ENCODE measurements at places on chromosomes 16 and 17. TPM values are rescaled to one million over a fixed set of nuclear protein-coding genes. Genes with fewer than 3 reads are reported as not detected.
A peak's percentile ranks its signal among the peaks of the same experiment; 100 is the strongest.

GRCh38 chr17:72725433-72726068, 366.9 kb downstream of the SLC39A11 start:
- DNase-seq: peak; percentile 32

DNA sequence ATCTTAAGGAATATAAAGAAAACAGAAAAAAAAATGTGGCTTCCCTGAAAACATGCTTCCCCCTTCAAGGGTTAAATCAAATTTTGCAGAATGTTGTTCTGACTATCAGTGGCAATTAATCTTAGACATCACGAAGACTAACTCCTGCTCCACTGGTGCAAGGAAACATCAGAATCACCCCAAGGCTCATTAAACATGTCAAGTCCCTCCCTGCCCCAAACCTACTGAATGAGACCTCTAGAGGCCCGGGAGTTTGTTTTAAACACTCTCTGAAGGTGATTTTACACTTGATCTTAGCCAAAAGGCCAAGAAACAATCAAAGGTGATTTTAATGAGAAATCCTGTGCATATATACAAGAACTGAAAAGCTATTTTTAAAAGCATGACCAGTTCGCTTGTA, 18.3 kb downstream of the PSME3IP1 start:
- DNase-seq: no peak

The PRR35 gene
- total RNA-seq: not detected

The HS3ST3A1 gene
- 7.2 TPM for total RNA-seq

Data from activated T-helper 1 cell treated with anti-CD3 and anti-CD28 coated beads, Interleukin-12 subunit alpha, Interleukin-12 subunit beta, Interleukin-2, Interleukin-4 antibody, amounts not matched to agents 30 ng/mL and 10 ng/mL and 1 ng/mL, durations not matched to agents 14 hours and 24 hours and 36 hours (primary cell).